ENCODE measurements at places on chromosomes 7 and 10. TPM values are rescaled to one million over a fixed set of nuclear protein-coding genes. Genes with fewer than 3 reads are reported as not detected.

NUTM2E gene
- 0.43 TPM for polyA plus RNA-seq

TRIM73 gene
- polyA plus RNA-seq, result 5.6 TPM

AOC1 gene
- 1.1 TPM for polyA plus RNA-seq

SPDYE11 gene
- 1.1 TPM for polyA plus RNA-seq

NOD1 gene
- 25.3 TPM for polyA plus RNA-seq

PHKG1 gene
- 3.9 TPM for polyA plus RNA-seq

RNLS gene
- 4.1 TPM for polyA plus RNA-seq

GPR15LG gene
- not detected for polyA plus RNA-seq

MYH16 gene
- not detected for polyA plus RNA-seq

ACSL5 gene
- 13.5 TPM for polyA plus RNA-seq

OPN1SW gene
- polyA plus RNA-seq, result 2.3 TPM

DRGX gene
- not detected for polyA plus RNA-seq

ZCWPW1 gene
- polyA plus RNA-seq, result 9.8 TPM

SEMA3D gene
- 54.7 TPM for polyA plus RNA-seq

ADGRA1 gene
- 0.09 TPM for polyA plus RNA-seq

ACHE gene
- polyA plus RNA-seq, result 4.5 TPM

NXPH1 gene
- not detected for polyA plus RNA-seq

LBX1 gene
- 0.75 TPM for polyA plus RNA-seq

SHH gene
- 10.6 TPM for polyA plus RNA-seq

CRPPA gene
- polyA plus RNA-seq, result 4.2 TPM

SPOCK2 gene
- polyA plus RNA-seq, result 4.5 TPM

SYT15 gene
- 31.1 TPM for polyA plus RNA-seq

H2AZ2 gene
- 286 TPM for polyA plus RNA-seq

PAPOLB gene
- polyA plus RNA-seq, result 0.07 TPM

LIPJ gene
- polyA plus RNA-seq, result 0.16 TPM

CLDN12 gene
- 49.2 TPM for polyA plus RNA-seq

NUTM2D gene
- 11.3 TPM for polyA plus RNA-seq

GATAD1 gene
- polyA plus RNA-seq, result 67.6 TPM

CCDC3 gene
- polyA plus RNA-seq, result 9.2 TPM

TDRD1 gene
- polyA plus RNA-seq, result 0.23 TPM

SMO gene
- polyA plus RNA-seq, result 74.2 TPM

CALCR gene
- polyA plus RNA-seq, result not detected

LRRD1 gene
- 0.61 TPM for polyA plus RNA-seq

EPHA1 gene
- 13.6 TPM for polyA plus RNA-seq

VPS26A gene
- 67.3 TPM for polyA plus RNA-seq

CALML3 gene
- polyA plus RNA-seq, result 0.75 TPM

TFPI2 gene
- polyA plus RNA-seq, result 6.6 TPM

HPSE2 gene
- 14.7 TPM for polyA plus RNA-seq

FAM221A gene
- 19.0 TPM for polyA plus RNA-seq

VPS37D gene
- 7.6 TPM for polyA plus RNA-seq

NPSR1 gene
- not detected for polyA plus RNA-seq

ADRB1 gene
- 2.6 TPM for polyA plus RNA-seq

STAMBPL1 gene
- 7.5 TPM for polyA plus RNA-seq

FAM25A gene
- polyA plus RNA-seq, result not detected

DKK1 gene
- polyA plus RNA-seq, result 2.7 TPM

All from left lung (tissue), 14 donors.